Peyer's patch (tissue), 4 donors: ENCODE measurements at places on chromosomes 3 and 15.

GRCh38 chr3:67605377-67605776, 49.0 kb downstream of the SUCLG2 start:
- DNase-seq, result no peak

- DNase-seq, result no peak
Measured at GRCh38 chr3:114714957-114715460, 421.2 kb downstream of the TIGIT start.

GRCh38 chr3:169755488-169755887, 9.4 kb downstream of the TERC start:
- DNase-seq, result no peak

GRCh38 chr3:111607240-111607920, 12.2 kb upstream of the ZBED2 start:
- DNase-seq, result no peak

DNA sequence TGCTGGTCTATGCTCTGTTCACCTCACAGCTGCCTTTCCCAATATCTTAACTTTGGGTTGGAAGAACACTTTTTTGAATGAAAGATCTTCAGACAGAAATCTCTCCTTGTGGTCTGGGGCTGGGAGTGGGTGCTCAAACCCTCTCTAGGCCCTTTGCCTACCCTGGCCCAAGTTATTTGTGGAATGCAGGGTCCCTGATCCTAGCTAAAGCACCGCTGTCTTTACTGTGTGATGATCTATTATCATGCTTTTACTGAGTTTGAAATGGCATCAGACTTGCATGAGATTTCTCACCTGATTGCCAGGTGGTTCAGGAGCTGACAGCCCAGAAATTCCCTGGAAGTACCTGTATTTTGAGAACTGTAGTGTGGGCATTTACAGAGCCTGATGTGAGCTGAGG, 412.7 kb upstream of the ONECUT1 start:
- DNase-seq, result no peak

DNA sequence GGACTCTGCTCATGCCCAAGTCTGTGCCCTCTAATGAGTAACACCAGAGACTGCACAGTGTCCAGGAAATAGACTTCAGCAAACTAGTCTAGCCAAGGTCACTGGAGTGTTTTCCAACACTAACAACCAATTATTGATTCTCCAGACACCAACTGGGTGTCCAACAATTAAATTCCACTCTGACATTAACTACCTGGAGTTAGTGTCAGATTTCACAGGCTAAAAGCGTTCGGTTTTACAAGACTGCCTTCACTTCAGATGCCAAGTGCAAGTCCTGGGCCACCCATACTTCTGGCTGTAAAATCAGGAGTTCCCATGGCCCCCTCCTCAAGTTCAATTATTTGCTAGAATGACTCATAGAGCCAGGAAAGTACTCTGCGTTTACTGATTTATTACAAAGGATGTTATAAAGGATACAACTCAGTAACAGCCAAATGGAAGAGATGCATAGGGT, 20.8 kb upstream of the CFAP161 start:
- DNase-seq, result no peak

DNA sequence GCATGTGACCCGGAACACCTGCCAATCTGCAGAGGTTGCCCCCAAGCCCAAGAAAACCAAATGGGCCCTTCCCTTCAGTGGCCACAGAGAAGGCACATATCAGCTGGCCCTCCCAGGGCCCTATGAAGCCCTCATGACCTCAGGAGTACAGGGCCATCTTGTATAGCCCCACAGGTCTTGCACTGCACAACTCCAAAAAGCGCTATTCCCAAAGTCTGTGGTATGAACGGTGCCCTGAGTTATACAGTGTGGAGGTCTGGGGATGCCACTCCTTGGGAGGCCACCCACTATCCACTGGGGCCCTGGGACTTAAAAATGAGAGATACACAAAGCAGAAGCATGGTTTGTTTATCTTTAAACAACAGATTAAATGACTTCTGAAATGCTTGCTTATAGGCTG, 61.5 kb downstream of the CAPN7 start:
- no peak for DNase-seq

DNA sequence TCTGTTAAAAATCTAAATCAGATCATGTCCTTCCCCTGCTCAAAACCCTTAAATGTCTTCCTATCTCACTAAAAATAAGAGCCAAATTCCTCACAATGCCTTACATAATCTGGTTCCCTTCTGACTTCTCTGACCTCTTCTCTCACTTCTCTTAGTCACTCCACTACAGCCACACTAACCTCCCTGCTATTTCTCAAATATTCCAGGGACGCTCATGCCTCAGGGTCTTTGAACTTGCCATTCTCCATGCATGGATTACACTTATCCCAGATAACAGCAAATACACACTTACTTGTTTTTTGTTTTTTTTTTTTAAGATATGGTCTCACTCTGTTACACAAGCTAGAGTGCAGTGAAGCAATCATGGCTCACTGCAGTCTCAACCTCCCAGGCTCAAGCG, 8.5 kb downstream of the TP53BP1 start:
- no peak for DNase-seq

DNA sequence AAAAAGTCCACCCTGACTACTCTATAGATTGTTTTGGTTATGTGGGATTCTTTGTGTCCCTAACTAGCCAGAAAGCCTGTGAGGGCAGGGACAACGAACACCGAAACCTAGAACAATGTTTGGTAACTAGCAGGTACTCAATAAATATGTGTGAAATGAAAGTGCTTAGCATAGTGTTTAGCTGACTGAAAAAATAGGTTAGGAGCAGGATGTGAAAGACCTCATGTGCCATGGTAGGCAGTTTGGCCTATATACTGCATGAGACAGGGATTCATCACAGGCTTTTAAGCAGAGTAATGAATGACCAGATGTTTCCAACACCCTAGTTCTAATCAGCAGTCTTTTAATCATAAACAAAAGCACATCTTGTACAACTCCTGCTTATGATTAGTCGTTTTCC, 64.2 kb downstream of the MYO5A start:
- no peak for DNase-seq

DNA sequence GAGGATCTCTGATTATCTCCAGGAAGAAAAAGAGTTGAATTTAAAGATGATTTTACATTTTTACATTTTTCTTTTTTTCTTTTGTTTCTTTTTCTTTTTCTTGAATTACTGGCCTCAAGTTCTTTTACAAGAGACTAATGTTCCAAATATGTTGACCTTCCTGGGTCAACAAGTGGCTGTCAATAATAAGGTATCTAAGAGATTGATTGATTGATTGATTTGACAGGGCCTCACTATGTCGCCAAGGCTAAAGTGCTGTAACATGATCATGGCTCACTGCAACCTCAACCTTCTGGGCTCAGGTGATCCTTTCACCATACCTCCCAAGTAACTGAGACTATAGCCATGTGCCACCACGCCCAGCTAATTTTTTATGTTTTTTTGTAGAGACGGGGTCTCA, 44.6 kb downstream of the KIF9 start:
- DNase-seq, result no peak

GRCh38 chr3:117722856-117723255, 1013.3 kb downstream of the TUSC7 start:
- DNase-seq, result no peak

DNA sequence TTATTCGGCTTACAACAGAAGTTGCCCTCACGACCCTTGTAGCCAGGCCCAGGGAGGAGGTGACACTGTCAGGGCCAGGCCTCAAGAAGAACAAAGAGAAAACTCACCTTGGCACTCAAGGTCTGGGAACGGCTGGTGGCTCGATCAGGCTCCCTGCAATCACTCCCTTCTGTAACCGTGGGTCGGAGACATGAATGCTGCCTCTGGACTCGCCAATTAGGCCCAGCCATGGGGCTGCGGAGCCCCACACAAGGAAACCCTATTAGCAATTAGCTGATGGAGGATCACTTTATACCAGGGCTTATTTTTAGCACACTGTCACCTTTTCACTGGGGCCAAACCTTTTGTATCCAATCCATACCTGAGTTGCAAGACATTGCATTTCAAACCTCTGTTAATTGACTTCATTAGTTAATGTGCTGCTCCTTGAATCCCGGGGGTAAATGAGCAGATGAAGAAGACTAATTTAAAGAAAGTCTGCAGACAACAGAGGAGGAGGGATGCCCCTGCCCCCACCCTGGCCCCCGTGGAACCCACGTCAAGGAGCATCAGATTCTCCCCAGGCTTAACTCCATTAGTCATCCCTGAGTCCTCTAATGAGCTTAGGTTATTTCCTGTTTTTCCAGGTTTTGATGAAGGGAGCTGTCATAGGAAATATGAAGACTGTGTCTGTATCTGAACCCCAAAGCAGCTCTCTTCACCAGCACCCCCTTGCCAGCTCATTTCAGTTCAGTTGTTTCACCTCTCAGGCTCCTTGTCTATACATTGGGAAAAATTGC, 255.3 kb downstream of the RORA start:
- no peak for DNase-seq

GRCh38 chr3:27653803-27654558, 68.1 kb downstream of the EOMES start:
- DNase-seq, result no peak

- no peak for DNase-seq
Measured at GRCh38 chr15:58260725-58261267, 122.6 kb downstream of the AQP9 start.

DNA sequence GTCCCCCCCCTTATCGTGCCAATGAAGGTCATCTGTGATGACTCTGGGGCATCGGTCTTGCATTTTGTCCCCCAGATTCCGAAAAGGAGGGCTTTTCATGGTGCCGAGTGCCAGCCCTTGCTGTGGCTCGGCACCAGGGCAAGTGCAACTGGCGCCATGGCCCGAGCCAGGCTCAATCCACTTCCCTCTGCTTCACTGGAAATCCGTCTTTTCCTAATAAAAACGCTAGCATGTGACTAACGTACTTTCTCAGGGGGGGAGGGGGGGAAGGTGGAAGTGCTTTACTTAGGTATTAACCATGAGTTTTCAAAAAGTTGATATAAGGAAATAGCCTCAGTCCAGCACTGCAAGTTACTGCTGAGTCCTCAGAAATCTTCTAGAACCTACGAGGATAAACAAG, 20.5 kb downstream of the TRPM1 start:
- no peak for DNase-seq

DNA sequence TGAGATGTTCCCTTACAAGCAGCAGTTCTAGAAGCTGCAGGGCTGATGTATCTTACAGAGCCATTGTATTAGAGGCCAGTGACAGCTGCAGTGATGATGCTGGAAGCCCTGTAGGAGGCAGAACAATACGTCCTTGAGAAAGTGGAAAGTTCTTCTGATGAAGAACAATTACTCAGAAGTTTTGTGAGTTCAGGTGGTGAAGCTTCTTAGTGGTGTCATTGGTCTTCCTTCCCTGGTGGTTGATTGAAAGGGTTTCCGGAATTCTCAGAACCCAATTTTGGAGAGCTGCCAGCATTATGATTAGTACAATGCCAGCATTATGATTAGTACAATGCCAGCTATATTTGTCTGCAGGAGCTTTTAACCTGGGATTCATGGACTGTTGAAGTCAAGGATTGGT, 356.4 kb downstream of the MFSD1 start:
- DNase-seq, result no peak

DNA sequence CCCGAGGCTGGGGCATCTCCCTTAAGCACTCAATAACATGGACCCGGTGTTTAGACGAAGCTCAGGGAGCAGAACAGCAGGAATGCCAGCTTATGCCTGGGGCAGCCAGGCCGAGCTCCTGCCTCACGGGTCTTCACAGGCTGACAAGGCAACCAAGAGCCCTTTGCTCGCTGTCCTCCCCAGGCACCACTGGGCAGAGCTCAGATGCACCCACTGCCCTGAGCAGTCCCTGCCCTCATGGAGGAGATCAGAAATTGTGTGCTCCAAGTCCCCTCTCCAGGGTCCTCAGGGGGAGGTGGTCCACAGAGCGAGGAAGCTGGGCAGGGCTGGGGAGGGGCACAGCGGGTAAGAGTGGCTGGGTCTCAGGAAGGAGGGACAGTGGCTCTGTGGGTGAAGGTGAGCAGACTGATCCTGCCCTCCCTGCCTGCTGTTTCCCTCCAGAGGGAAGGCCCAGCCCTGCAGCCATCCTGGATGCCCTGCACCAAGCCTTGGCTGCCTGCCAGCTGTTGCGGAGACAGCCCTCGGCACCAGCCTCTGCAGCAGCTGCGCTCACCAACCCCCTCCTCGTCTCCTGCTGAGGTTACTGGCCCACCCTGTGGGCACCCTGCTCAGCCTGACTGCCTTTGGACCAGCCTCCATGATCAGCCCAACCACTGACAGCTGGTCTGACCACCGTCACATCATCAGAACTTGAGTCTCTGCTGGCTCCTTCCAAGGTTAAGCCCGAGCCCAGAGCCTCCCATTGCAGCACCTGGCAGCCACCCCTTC, 21.1 kb upstream of the GP9 start:
- no peak for DNase-seq

GRCh38 chr3:4394048-4394447, 73.0 kb downstream of the SUMF1 start:
- peak; percentile 62 for DNase-seq

- DNase-seq, result no peak
Measured at GRCh38 chr3:25817107-25817506, 27.2 kb downstream of the OXSM start.

- DNase-seq, result no peak
Measured at GRCh38 chr3:39068556-39068955, 16.7 kb downstream of the WDR48 start.

GRCh38 chr3:165549665-165550064, 287.6 kb downstream of the BCHE start:
- DNase-seq, result no peak
